ENCODE measurements at places on chromosomes 7 and 10.

DNA sequence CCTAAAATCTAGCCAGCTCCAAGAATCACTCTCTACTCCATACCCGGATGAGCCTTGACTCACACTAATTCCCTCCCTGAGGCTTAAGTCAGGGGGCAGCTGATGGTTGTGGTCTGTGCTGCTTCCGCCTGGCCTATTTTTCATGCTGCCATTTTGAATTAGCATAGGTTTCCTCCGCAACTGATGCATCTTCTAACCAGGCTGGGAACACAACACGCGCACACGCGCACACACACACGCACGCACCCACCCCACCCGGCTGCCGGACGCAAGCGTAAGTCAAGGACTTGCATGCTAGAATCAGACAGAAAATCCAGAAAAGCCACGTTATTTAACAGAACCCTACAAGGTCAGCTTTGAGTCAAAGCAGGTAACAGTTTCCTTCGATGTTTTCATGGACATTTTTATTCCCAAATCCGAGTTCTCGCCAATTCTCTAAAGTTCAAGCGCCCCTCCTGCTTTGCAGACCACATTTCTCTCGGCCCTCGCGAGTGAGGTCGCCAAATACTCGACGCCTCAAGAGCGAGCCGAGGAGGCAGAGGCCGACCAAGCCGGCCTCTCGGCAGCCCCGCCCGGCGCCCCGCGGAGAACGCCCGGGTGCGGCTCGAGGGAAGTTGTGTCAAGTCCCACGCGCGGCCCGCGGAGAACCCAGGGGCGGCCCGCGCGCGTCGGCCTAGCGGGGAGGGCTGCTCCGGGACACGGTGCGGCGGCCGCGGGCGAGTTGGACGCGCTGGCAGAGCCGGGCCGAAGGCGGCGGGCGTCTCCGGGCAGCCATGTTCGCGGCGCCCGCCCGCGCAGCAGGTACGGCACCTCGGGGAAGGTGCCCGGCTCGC, 961 bp downstream of the SCRN1 start:
- peaks cover 19% of the 10 kb centered on the region for H3K4me1 ChIP-seq
- peak overlapping the region; percentile 87 for H3K4me3 ChIP-seq
- DNase-seq: peak; percentile 11
- peaks cover 6% of the 10 kb centered on the region for H3K36me3 ChIP-seq

- no peaks in the 10 kb centered on the region for H3K27me3 ChIP-seq
- peak overlapping the region; percentile 99 for H3K4me3 ChIP-seq
- peak overlapping the region; percentile 100 for H3K27ac ChIP-seq
- DNase-seq: peak; percentile 9
These were observed 767 bp downstream of the KRIT1 start for GRCh38 chr7:92244808-92245486.

DNA sequence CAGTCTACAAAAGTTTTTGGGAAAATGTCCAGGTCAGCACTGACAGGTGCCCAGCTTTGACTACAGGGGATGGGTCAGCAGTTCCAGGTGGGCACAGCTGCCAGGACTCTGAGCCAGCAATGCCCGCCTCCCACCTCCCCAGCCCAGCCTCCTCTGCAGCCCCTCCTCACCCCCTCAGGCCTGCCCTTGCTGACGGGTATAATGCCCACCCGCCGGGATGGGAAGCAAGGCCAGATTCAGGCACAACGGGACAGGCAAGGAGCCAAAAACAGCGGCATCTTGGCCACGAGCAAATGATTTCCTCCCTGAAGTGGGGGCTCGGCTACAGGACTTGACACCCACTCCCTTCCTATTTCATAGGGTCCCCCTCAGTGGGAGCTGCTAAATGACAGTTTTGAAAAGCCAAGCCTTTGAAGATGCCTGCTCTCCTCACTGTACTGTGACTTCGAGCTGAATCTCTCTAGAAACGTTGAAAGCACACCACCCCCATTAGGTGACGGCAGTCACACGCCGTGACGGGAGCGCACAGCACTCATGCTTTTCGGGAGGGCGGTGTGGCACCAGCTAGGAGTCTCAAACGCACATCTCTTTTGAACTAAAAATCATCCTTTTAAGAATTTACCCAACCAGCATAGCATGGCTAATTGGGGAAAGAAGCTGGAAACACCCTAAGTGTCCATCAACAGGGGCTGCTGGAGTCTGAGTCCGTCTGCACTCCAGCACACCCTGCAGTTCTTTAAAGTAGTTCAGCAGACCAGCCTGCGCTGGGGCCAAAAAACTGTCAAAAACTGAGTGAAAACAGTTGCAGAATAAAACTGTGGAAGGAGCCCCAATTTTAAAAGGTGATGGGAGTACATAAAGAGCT, 29.6 kb downstream of the MAD1L1 start:
- no peak overlapping the region for H3K4me3 ChIP-seq
- no peaks in the 10 kb centered on the region for H3K36me3 ChIP-seq
- no peaks in the 10 kb centered on the region for H3K27me3 ChIP-seq
- H3K4me1 ChIP-seq: peaks cover 4% of the 10 kb centered on the region
- DNase-seq: no peak
- no peak overlapping the region for H3K27ac ChIP-seq

- H3K27ac ChIP-seq: no peak overlapping the region
- no peak for DNase-seq
- H3K36me3 ChIP-seq: peaks cover 2% of the 10 kb centered on the region
- peaks cover 4% of the 10 kb centered on the region for H3K27me3 ChIP-seq
- no peak overlapping the region for H3K4me3 ChIP-seq
These were observed 417.1 kb downstream of the GPAM start for GRCh38 chr10:111766464-111766863.

DNA sequence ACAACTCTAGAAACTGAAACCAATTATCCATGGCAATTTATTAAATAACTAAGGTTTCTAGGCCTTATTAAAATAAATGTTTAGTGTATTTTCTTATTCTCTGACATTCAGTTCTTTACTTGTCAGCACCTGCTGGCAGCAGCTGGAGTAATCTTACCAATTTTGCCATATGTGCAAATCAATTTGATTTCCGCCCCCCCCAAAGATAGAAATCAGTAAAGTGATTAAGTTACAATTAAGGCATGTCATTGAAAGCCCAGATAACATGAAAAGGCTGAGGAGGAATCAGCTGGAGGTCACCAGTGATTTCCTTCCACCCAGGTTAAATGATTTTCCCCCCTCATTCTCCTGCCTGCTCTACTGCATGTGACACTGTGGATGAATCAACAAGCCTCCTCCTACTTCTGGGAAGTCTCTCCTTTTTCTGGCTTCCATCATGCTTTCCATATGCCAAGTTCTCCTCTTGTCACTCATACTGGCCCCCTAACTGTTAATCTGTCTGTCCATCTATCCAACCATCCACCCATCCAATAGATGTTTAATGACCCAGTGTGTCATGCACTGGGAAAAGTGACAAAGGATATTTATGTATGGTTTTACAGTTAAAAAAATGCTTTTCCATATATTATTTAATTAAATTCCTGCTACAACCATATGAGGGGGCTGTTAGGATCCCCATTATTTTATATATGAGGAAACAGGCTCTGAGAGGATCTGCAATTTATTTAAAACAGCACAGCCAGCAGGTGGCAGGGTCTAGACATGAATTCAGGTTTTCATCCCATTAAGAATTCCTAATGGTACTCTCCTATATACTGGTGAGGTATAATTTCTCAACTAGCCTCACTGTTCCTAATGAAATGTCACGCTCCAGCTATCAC, 116.5 kb downstream of the ATXN7L1 start:
- H3K27ac ChIP-seq: peak overlapping the region; percentile 83
- peaks cover 27% of the 10 kb centered on the region for H3K4me1 ChIP-seq
- no peak for DNase-seq

DNA sequence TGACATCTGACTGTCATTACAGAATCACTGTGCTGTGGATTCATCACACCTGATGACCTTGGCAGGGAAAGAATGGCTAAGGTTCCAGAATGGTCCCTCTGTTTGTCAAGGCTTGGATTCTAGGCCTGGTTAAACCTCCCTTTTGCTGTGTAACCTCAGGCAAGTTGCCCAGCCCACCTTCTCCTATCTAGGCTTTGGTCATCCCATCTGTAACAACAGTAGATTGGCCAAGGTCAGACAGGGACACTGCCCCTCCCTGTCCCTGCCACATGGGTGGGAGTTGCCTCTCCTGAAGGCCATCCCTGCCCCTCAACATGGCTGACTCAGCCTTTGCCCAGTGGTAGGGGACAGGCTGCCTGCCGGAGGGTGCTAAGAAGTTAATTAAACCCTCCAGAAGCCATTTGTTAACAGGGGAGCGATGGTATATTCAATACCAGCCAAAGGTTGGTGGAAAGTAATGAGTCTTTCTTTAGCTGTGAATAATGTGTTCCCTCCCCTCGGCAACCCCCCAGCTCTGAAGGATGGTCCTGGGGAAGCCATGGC, 149.8 kb upstream of the PCBD1 start:
- H3K4me3 ChIP-seq: no peak overlapping the region
- peaks cover 24% of the 10 kb centered on the region for H3K27me3 ChIP-seq
- H3K36me3 ChIP-seq: no peaks in the 10 kb centered on the region

DNA sequence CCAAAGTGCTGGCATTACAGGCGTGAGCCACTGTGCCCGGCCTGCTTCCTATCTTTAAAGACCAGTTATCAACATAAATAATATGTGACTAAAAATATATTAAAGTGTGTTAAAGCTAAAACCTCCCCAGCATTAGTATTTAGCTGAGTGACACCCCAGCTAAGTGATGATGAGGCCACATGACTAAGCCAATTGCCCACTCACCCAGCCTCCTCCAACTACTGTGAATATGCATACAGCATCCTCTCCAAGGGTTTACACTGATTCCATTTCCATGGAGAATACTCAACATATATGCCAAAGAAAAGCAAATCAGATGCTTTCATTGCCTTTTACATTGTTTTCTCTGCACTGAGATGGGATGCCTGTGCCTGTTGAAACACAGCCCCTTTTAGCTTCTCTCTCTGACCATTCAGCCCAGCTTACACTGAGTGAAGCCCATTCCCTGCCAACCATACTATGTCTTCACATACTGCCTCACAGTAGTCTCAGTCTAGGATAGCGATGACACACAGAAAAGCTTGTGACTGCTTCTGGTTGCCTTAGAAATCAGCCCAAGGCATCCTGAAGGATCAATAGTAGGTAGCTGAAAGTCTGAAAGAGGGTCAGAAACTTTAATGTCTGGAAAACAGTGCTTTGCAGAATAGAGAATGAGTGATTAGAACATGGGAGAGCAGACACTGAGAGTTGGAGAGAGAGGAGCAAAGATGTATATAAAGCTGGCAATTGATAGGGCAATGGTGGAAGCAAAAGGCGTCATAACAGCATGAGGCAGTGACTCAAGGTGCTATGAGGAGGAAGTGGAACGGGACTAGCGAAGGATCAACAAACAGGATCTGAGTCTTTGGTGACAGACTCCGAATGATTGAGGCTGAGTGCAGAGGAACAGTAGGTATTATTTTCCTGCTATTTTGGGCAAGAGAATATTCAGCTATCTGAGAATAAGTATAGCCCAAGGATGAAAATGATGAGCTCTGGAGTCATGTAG, 19.8 kb upstream of the ATE1 start:
- H3K4me3 ChIP-seq: no peak overlapping the region
- no peak for DNase-seq
- H3K4me1 ChIP-seq: peaks cover 2% of the 10 kb centered on the region
- peaks cover 3% of the 10 kb centered on the region for H3K36me3 ChIP-seq
- no peaks in the 10 kb centered on the region for H3K27me3 ChIP-seq

GRCh38 chr10:128610113-128610512, 483.9 kb upstream of the MKI67 start:
- DNase-seq: no peak
- H3K27ac ChIP-seq: no peak overlapping the region
- H3K27me3 ChIP-seq: peaks cover 11% of the 10 kb centered on the region
- no peaks in the 10 kb centered on the region for H3K36me3 ChIP-seq

GRCh38 chr10:58660575-58661255, 148.0 kb downstream of the BICC1 start:
- peak overlapping the region; percentile 55 for H3K27ac ChIP-seq
- no peak for DNase-seq
- H3K36me3 ChIP-seq: no peaks in the 10 kb centered on the region
- no peaks in the 10 kb centered on the region for H3K27me3 ChIP-seq
- peaks cover 8% of the 10 kb centered on the region for H3K4me1 ChIP-seq
- H3K4me3 ChIP-seq: peak overlapping the region; percentile 22

- no peaks in the 10 kb centered on the region for H3K36me3 ChIP-seq
- no peak overlapping the region for H3K4me3 ChIP-seq
- H3K4me1 ChIP-seq: no peaks in the 10 kb centered on the region
- no peaks in the 10 kb centered on the region for H3K27me3 ChIP-seq
- no peak overlapping the region for H3K27ac ChIP-seq
- no peak for DNase-seq
These were observed 147.6 kb downstream of the POLR1F start for GRCh38 chr7:19561121-19561805.

- H3K4me1 ChIP-seq: no peaks in the 10 kb centered on the region
- H3K27me3 ChIP-seq: peaks cover 10% of the 10 kb centered on the region
- DNase-seq: no peak
These were observed 50.3 kb upstream of the CABCOCO1 start for GRCh38 chr10:61612450-61612849.

GRCh38 chr7:135710417-135711138, 17.4 kb downstream of the SLC13A4 start:
- peaks cover 4% of the 10 kb centered on the region for H3K27me3 ChIP-seq
- H3K4me3 ChIP-seq: no peak overlapping the region
- H3K4me1 ChIP-seq: no peaks in the 10 kb centered on the region
- H3K27ac ChIP-seq: no peak overlapping the region
- no peaks in the 10 kb centered on the region for H3K36me3 ChIP-seq
- no peak for DNase-seq

- peaks cover 10% of the 10 kb centered on the region for H3K4me1 ChIP-seq
- peaks cover 3% of the 10 kb centered on the region for H3K36me3 ChIP-seq
These were observed 80.5 kb upstream of the TMEM106B start for GRCh38 chr7:12130609-12131008.

DNA sequence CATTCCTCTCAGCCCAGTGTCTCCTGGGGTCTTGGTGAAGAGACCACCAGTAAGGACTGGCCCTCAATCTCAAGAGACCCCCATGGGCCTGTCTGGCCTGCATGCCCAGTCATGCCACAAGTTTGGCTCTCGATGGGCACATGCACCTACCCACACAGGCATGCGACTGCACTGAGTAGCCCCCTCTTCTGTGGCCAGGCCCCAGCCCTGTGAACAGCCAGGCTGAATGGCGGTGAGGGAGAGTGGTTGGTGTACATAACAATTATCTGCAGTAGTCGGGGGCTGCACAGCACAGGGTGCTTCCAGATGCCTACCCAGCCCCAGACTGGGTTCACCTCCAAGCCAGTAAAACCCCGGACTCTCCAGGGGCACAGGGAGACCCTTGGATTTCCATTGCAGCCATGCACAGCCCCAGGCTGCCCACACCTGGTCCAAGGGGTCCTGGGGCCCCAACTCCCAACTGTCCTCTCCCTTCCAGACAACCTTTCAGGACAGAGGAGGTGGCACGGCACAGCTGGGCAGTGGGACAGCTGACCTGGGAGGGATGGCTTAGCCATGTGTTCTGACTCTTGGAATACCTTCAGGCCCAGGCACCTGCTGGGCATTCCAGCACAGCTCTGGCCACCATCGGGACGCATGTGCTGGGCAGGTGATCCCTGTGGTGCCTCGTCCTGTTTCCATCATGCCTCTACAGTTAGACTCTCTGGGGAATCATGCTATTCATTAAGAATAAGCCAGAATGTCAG, 21.0 kb upstream of the CSGALNACT2 start:
- H3K4me3 ChIP-seq: no peak overlapping the region
- H3K36me3 ChIP-seq: no peaks in the 10 kb centered on the region
- no peak overlapping the region for H3K27ac ChIP-seq
- no peak for DNase-seq

- no peak overlapping the region for H3K27ac ChIP-seq
- no peak for DNase-seq
- no peaks in the 10 kb centered on the region for H3K36me3 ChIP-seq
These were observed 457.2 kb downstream of the ARL4A start for GRCh38 chr7:13144673-13145072.

All from T-helper 17 cell (primary cell).